SJCRH30 (cell line): ENCODE measurements at places on chromosomes 5 and 9.

DNA sequence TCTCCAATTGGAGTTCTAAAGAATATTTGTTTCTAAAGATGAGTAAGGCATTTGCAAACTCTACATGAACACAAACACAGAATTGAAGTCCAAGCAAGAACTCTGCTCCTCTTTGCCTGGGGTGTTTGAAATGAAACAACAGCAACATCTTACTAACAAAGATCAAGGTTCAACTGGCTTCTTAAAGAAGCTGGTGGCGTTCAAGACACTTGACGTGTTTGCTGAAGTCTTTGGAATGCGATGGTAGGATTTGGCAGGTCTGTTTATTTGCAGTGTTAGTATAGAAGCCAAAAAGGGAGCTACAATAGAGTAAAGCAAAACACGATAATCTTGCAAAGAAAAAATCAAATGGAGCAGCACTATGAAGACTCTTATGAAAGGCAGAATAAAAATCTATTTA lies 94.9 kb downstream of the BASP1 start:
- DNase-seq = no peak

DNA sequence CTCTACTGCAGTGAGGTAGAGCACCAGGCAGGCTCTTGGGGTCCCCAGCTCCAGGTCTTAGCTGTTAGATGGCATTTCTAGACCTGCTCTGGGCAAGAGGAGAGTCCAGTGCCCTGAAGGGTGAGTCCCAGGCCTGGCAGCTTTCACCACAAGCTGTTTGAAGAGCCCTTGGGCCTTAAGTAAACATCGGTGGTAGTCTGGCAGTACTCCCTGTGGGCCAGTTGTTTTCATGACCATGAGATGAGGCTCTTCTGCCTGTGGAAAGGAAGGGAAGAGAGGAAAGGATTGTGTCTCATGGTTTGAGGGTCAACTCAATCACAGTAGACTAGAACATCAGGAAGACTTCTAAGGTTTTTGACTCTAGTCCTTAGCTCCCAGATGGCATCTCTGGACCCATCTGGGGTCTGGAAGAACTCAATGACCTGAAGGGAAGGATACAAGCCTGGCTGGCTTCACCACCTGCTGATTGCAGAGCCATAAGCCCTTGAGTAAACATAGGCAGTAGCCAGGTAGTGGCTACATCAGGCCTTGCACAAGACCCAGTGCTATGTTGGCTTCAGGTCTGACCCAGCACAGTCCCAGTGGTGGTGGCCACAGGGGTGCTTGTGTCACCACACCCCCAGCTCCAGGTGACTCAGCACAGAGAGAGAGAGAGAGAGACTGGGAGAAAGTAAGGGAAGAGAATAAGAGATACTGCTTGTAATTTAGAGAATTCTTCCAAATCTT lies 114.3 kb upstream of the PCSK5 start:
- DNase-seq = no peak

DNA sequence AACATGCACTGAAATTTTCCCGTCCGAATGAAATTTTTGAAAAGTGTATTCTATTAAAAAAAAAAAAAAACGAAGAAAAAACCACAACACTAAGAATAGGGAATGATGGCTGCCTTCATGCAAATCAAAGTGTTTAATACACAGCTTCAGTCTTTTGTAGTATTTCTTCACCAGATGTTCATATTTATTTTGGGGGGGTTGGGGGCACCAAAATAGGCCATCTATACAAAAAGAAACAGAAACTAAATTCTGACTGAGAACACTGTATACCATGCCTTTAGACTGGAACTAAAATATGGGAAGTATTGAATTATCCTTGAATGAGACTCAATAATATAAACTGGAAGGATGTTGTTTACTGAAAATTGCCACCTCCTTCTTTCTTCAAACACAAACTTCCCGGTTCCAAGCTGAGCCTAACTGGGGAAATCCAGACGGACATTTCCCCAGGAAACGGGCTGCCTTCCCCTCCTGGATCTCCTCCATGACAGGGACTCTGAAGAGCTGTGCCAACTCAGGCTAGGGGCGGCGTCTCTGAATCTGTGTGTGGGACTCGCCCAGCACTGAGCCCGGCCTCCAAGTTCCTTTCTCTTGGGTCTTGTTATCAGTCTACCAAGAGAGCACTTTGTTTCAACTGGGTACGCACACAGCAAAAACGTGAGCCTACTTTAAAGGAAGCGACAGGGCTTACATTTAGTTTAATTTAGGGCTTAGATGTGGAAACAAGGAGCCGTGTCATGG lies 511.3 kb upstream of the ADAMTS16 start:
- DNase-seq = no peak

DNA sequence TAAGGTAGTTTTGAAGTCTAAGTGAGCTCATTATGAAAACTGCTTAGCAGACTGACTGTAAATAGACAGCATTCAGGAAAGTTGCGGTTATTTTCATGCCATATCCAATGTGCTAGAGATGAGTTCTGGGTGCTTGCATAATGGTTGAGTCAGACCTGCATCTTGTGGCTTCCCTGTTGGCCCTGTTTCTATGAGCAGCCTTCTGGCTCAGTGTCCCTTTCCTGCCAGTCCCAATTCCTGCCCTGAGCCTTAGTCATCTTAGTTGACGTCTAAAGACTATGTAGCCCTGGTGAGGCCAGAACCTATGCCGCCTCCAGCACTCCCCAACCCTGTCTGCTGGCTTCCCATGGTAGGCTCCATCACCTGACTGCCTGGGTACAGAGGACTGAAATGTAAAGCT lies 76.3 kb upstream of the TNFSF8 start:
- DNase-seq = no peak

GRCh38 chr5:43110606-43111170 lies 10.0 kb upstream of the ZNF131 start:
- DNase-seq = peak; percentile 27
